ENCODE measurements at places on chromosomes 16 and 17.
A peak's percentile ranks its signal among the peaks of the same experiment; 100 is the strongest.

GRCh38 chr17:61400066-61400716 lies 548 bp downstream of the TBX2 start:
- DNase-seq, result no peak

- DNase-seq, result no peak
Measured at GRCh38 chr17:34219405-34219804, 35.7 kb upstream of the CCL2 start.

GRCh38 chr17:82350182-82351030 lies 8.6 kb upstream of the TEX19 start:
- no peak for DNase-seq

- DNase-seq, result no peak
Measured at GRCh38 chr16:1332618-1333148, 762 bp upstream of the BAIAP3 start.

DNA sequence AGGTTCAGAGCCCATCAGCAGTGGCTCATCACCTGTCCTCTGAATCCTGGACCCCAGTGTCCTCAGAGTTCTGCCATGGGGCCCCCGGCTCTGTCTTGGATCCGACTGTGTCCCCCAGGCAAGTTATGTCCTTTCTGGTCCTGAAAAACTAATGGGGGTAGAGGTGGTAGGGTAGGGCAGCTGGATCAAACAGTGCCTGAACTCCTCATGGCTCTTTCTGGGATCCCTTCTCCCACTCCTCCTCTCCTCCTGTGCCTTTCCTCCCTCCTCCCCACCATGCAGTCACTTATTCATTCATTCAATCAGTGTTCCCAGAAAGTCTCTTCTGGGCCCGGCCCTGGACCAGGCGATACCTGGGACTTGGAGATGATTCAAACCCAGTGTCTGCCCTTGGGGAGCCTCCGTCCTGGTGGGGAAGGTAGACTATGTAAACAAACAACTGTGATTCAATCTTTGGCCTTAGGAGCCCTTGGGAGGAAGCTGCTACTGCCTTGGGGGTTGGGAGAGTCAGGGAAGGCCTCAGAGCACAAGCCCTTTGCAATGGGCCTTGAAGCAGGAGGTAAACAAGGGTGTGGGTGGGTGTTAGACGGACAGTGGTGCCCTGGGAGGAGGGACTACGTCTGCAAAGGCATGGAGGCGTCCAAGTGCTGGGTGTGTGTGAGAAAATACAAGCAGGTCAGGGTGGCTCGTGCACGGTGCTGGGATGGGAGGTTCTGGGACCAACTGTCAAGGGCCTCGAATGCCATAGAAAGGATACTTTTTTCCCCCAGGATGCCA lies 6.4 kb upstream of the FAM83G start:
- DNase-seq, result no peak

DNA sequence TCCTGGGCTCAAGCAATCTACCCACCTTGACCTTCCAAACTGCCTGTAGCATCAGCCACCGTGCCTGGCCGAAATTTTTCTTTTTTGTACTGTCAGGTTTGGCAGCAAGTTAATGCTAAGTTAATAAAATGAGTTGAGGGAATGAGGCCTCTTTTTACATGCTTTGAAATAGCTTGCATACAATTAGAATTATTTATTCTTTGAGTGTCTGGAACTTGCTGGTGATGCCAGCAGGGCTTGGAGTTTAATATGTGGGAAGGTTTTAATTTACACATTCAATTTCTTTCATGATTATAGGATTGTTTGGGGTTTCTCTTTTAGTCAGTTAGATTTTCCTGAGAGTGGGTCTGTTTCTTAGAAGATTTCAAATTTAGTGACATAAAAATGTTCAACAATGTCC lies 31.2 kb upstream of the MSI2 start:
- no peak for DNase-seq

DNA sequence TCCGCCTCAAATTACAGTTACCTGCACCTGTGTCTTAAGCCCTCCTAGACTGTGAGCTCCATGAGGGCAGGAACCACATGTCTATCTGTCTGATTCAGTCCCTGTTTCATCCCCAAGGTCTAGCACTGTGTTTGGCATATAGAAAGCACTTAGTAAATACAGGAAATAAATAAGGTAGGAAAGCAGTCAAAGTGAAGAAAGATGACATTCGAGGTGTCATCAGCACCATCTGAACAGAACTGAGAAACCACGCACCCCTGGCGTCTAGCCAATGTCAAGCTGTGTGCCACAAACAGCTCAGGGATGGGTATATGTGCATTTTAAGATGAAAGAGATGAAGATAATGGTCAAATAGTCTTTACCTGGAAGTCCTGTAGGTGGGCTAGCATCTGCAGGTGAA lies 79.6 kb upstream of the ATP2A3 start:
- no peak for DNase-seq

GRCh38 chr16:49484451-49484849 lies 110.8 kb downstream of the C16orf78 start:
- DNase-seq, result peak; percentile 15

DNA sequence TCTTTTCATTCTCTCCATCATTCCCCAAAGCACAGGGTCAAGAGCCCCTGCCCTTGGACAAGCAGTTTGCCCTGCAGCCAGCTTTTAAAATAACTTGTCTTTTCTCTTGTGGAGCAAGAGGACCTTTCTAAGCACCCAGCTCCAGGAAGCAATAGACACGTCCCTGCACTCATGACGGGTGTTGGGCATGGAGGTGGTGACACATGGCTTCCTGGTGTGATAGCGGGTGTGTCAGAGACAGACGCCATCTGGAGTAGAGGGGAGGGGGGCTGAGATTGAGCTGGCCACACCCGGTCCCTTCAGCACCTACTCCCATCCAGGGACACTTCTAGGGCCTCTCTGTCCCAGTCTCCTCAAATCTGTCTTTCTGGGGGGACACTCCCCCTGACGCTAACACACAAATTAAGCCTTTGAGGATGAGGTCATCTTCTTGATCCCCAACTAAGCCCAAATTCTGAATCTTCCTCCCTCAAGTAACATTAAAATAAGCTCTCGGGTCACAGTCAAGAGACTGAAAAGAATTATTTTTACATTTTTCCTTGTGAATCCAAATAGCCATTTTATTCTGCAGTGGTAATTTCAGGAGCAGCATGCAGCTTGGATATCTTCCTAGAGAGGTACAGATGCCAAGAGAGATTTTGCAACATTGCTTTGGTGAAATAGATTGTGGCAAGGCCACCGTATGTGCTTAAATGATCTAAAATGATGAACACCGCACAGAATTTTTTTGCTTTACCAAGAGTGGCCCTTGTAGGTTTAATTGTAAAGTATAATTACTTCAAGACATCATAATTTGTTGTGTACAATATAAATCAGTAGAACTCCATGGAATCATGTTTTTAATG lies 216.6 kb upstream of the IRX3 start:
- DNase-seq, result no peak

- DNase-seq, result no peak
Measured at GRCh38 chr17:80425835-80426426, 11.0 kb downstream of the ENDOV start.

DNA sequence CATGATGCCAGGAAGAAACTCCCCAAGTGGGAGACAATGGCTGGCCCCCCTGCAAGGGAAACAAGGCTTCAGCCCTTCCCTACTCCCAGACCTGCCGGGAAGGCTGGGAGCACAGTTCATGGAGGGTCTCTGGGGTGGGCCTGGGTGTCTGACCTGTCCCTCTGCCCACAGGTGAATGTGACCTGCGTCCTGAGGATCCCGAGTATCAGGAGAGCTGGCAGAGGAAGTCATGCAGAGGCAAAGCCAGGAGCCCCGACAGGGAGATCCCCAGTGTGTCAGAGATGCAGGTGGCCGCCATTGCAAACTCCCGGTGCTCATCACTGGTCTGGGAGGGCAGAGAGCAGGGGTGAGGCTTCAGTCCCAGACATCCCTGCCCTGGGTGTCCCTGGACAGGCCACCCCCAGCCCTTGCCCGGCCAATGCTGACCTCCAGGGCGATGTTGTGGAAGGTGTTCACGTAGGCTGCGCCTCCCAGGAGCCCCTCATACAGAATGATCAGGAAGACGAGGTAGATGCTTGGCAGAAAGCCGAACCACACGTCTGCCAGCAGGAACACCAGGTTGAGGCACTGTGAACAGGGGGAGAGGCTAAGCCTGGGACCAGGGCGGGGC lies 5.3 kb upstream of the NPIPB7 start:
- no peak for DNase-seq

- DNase-seq, result no peak
Measured at GRCh38 chr17:64356776-64357175, 33.9 kb downstream of the PECAM1 start.

DNA sequence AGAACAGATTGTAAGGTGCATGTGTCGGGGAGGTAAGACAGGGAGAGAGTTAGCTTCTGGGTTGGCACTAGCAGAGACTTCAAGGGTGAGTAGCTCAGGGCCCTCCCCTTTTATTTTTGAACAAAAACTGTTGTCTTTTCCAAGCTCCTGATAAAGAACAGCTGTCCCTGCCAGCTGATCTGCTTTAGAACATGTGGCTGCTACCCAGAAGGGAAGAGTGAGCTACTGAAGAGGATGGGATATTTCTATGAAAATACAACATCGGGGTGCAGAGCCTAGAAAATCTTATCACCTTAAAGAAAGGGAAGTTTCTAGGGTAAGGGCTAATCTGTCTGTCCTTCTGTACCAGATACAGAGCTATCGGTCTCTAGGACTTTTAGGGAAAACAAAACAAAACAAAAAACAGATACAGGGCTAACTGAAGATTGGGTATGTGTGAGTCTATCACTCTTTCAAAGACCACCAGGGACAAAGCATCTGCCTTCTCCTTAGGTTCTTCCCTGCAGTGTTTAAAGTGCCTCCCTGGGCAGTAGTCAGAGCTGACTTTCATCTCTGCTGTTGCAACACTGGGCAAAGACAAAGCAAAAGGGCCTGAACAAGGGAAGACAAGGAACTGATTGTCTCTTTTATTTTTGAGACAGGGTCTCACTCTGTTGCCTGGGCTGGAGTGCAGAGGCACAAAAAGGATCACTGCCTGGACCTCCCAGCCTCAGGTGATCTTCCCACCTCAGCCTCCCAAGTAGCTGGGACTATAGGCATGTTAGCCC lies 5.0 kb upstream of the DHRS13 start:
- DNase-seq, result no peak

DNA sequence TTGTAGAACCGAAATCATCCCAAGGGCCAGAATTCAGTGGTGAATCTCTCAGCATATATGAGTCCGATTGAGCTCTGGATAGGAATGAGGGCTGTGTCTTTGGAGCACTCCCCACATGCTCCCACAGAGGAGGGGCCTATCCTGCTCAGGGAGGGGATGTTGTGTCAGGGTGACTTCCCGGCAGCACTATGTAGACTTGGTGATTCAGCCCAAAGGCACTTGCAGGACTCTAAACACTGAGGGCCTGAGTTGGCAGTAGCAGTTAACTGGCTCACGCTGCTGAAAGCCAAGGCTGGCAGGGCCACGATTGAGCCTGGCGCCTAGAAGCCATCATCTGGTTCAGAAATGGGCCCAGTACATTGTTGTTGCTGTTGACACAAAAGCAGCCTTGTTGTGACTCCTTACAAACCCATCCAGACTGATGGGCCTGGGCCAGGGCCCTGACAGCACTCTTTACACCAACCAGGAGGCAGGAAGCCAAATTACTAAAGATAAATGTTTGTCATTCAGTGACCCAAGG lies 31.9 kb downstream of the NMT1 start:
- DNase-seq, result peak; percentile 60

GRCh38 chr17:38984666-38985065 lies 17.5 kb upstream of the FBXO47 start:
- no peak for DNase-seq

DNA sequence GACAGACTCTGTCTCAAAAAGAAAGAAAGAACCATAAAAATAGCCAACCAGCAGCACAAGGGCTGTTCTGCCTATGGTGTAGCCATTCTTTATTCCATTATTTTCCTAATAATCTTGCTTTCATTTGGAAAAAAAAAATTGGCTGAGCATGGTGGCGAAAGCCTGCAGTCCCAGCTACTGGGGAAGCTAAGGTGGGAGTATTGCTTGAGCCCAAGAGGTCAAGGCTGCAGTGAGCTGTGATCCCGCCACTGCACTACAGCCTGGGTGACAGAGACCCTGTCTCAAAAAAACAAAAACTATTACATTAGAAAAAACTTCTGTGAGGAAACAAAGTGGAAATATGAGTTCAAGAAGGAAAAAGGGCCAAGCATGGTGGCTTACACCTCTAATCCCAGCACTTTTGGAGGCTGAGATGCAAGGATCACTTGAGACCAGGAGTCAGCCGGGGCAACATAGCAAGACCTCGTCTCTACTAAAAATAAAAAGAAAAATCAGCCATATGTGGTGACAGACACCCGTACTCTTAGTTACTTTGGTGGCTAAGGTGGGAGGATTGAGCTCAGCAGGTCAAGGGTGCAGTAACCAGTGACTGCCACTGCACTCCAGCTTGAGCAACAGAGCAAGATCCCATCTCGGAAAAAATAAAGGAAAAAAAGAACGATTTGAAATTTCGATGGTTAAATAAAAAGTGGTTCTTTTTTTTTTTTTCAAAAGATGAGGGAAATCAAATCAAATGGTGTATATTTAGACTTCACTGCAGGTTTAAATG lies 2.5 kb downstream of the DCAKD start:
- no peak for DNase-seq

DNA sequence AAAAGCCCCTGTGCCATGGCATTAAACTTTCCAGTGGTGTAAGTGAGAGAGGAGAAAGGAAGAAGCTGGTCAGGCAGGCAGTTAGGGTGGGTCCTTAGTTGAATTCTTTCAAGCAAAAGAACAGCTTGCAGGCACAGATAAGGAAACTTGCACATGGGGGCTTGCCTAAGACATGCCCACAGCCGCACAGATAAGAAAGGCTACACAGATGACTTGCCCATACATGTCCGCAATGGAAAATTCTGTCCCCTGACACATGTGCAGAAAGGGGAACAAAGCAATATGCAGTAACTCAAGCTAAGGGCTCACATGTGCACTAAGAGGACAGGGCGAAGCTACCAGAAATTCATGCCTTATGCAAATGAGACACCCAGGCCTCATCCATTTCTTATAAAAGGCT lies 69.9 kb downstream of the GSG1L start:
- DNase-seq, result no peak

DNA sequence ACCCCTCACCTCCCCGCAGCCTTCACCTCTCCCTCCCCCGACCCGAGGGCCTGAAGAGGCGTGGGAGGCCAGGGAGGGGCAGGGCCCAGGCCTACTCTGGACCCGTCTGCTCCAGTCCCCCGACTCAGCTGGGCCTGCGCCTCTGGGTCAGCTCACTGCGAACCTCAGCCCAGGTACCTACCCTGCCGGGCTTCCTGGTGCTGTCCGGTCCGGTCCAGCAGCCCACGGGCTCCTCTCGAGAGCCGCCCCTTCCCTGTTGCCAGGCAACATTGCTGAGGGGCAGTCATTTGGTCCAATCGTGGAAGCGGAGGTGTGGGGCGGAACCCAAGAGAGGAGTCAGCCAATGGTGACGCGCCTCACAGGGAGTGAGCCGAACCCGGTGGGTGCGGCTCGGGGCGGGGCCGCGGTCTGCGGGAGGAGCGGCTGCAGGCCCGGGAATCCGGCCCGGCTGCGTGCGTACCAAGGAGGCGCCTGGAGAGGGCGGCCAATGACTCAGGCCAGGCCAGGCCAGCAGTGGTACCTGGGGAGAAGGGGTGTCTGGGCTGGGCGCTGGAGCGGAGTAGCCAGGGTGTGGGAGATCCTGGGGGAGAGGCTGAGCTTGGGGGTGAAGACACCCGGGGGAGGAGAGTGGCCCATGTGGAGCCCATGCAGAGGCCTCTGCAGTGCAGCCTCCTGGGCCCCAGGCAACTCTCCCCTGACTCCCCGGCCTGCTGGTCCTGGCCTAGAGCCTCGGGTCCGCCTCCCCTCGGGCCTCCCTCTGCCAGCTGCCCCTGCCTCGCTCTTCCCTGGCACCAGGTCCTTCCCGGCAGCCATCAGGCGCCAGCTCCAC lies at the start of gene MEAK7:
Gene MEAK7, minus strand, starts transcription at position 240 of the 829 bp plus-strand sequence. CDS start 6,573 bp downstream, outside the sequence.
- DNase-seq, result peak; percentile 98

- no peak for DNase-seq
Measured at GRCh38 chr16:29968205-29968604, 5.5 kb upstream of the TAOK2 start.
